ENCODE measurements at places on chromosomes 3 and 15.

DNA sequence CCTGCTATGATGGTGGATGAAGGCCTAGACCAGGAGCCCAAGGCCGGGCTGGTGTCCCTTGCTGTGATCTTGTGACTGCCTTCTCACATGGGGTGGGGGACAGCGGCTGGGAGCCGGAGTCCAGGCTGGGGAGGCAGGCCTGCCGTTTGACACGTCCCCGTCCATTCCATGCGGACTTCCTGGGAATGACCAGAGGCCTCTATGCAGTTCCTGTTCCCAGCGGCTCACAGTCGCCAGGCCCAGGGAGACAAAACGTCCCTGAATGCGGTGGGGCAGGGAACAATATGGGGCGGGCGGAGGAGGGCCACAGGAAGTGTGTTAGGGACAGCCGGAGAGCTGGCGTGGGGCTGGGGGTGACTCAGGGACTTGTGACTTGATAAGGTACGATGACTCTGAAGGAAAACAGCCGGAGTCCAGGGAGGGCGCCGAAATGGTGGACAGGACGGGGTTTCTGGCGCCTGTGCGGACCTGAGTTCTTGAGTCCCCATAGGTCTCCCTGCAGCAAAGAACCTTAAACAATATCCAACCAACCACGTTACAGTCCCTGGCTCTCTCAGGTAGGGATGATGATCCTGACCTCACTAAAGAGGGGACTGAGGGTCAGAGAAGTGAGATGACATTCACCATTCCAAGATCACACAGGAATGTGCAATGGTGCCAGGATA lies 40.5 kb upstream of the SMAD6 start:
- peak overlapping the region; percentile 46 for H3K27ac ChIP-seq
- DNase-seq, result no peak
- H3K4me3 ChIP-seq, result no peak overlapping the region
- H3K27me3 ChIP-seq, result peaks cover 7% of the 10 kb centered on the region
- no peaks in the 10 kb centered on the region for H3K36me3 ChIP-seq

DNA sequence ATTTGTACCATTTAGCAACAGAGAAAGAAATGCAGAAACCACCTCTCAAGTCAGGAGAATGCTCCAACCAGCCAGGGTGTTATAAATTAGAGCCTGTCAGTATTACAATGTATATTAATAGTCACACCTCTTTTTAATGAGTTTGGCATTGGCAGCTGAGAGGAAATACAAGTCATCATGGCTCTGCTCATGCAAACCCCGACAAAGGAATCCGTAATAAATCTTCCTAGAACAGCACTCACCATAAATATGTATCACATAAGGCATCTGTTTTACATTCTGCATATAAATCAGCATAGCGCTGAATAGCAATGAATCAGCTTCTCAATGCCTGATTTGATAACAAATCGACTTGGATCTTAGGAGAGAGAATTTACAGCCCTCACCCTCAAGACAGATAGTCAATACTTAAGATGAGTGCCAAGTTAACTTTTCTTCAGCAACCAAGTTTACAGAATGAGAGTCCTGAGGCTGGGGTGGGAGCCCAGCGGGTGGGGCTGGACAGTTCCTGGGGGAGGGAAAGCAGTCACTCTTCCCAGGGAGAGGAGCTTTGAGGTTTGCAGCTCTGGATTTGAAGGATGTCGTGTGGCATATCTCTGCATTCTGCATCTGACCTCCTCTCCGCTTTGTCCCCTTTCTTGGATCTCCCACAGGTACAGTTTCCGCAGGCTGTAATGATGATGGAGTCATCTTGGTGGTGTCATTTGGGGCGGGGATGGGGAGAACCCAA lies 1034.4 kb upstream of the NR2F2 start:
- DNase-seq, result no peak
- peaks cover 26% of the 10 kb centered on the region for H3K27me3 ChIP-seq
- H3K4me1 ChIP-seq, result no peaks in the 10 kb centered on the region
- H3K27ac ChIP-seq, result no peak overlapping the region
- H3K4me3 ChIP-seq, result no peak overlapping the region
- H3K36me3 ChIP-seq, result no peaks in the 10 kb centered on the region

GRCh38 chr15:25776071-25776746 lies 86.9 kb downstream of the ATP10A start:
- no peak for DNase-seq
- H3K4me3 ChIP-seq, result no peak overlapping the region

GRCh38 chr3:11641683-11642430 lies 1.9 kb downstream of the VGLL4 start:
- peak overlapping the region; percentile 60 for H3K4me3 ChIP-seq
- peak overlapping the region; percentile 94 for H3K27ac ChIP-seq
- peaks cover 24% of the 10 kb centered on the region for H3K4me1 ChIP-seq
- no peak for DNase-seq
- no peaks in the 10 kb centered on the region for H3K36me3 ChIP-seq

DNA sequence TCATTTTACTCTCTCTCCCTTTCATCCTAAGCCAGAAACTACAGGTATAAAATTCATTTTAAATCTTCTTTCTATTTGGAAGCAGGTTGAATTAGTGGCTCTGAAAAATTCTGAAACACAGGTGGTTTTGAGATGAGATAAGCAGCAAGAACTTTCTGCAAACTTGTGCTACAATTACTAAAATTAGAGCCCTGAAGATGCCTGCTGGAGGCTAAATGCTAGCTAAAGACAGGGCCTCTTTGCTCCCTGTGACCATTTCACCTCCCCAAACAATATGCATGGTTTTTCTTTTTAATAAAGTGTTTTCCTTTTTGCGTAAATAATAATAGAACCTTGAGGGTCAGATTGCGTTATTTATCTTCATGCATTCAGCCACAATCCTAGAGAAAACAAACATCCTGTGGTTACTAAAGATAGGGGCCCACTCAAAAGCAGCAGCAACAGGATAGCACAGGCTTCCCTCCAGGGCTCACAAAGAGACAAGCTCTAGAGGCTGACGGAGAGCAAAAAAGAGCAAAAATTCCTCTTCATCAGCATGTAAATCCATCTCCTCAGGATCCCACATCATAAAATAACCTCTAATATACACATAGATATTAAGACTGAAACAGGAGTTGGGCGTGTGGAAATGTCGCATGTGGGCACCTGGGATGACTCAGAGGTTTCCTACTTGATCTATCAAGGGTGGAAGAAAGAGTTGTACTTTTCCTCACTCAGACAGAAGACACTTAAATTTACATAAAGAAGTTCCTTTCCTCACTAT lies 26.5 kb upstream of the CP start:
- no peak for DNase-seq
- no peak overlapping the region for H3K4me3 ChIP-seq
- H3K36me3 ChIP-seq, result no peaks in the 10 kb centered on the region
- no peak overlapping the region for H3K27ac ChIP-seq

- no peak overlapping the region for H3K4me3 ChIP-seq
- H3K27me3 ChIP-seq, result no peaks in the 10 kb centered on the region
- no peak for DNase-seq
- H3K4me1 ChIP-seq, result no peaks in the 10 kb centered on the region
- H3K36me3 ChIP-seq, result no peaks in the 10 kb centered on the region
Observed at GRCh38 chr15:72285927-72286516, 13.7 kb upstream of the PARP6 start.

DNA sequence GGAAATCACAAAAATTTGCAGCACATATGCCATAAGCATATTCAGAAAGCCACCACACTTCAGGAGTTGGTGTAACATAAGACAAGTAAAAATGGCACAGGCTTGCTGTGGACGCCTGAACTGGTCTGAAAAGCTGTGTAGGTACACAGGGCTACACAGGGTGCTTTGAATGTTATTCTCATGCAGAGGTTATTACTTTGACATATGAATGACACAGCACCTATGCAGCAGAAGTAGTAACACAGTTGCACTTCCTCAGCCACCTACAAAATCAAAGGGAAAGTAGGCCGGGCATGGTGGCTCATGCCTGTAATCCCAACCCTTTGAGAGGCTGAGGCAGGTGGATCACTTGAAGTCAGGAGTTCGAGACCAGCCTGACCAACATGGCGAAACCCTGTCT lies 54.5 kb downstream of the OSBPL10 start:
- no peak for DNase-seq
- H3K27ac ChIP-seq, result no peak overlapping the region
- no peaks in the 10 kb centered on the region for H3K27me3 ChIP-seq
- no peaks in the 10 kb centered on the region for H3K4me1 ChIP-seq
- no peaks in the 10 kb centered on the region for H3K36me3 ChIP-seq

GRCh38 chr3:49343163-49343562 lies 3.3 kb upstream of the USP4 start:
- no peak for DNase-seq
- no peaks in the 10 kb centered on the region for H3K36me3 ChIP-seq
- no peak overlapping the region for H3K4me3 ChIP-seq
- H3K4me1 ChIP-seq, result peaks cover 35% of the 10 kb centered on the region
- H3K27ac ChIP-seq, result no peak overlapping the region

GRCh38 chr15:30041868-30042267 lies 40.9 kb upstream of the GOLGA8J start:
- H3K27ac ChIP-seq, result no peak overlapping the region
- H3K4me1 ChIP-seq, result peaks cover 9% of the 10 kb centered on the region
- no peak for DNase-seq
- no peaks in the 10 kb centered on the region for H3K36me3 ChIP-seq

- H3K36me3 ChIP-seq, result no peaks in the 10 kb centered on the region
- no peak for DNase-seq
- H3K27ac ChIP-seq, result no peak overlapping the region
- no peaks in the 10 kb centered on the region for H3K4me1 ChIP-seq
- H3K4me3 ChIP-seq, result no peak overlapping the region
- H3K27me3 ChIP-seq, result no peaks in the 10 kb centered on the region
Observed at GRCh38 chr3:3739330-3740060, 59.7 kb upstream of the LRRN1 start.

DNA sequence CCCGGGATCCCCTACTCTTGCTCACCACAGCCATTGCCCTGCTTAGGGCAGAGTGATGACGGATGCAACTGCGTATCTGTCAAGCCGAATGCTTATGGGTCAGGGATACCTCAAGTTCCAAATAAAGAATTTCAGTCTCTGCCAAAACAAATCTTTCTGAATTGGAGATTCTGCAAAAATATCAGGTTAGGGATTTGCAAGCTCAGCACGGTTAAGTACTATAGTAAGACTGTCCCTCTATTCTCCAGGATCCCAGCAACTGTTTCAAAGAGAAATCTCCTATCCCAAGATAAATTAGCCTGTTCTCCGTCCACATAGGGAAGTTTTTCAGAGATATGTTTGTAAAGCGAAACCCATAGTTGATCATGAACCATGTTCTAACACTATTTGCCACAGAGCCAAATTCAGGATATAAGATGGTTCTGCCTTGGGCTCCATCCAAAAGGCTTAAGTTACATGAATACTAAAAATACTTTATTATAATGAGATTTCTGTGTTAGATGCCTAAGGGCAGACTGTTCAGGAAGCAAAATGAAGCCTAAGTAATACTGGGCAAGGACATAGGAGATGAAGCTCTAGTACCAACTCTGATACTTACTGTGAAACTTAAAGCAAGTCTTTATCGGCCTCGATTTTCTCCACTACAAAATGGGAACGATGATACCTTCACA lies 100.1 kb upstream of the LPP start:
- H3K4me3 ChIP-seq, result no peak overlapping the region
- no peak for DNase-seq
- no peaks in the 10 kb centered on the region for H3K36me3 ChIP-seq
- H3K4me1 ChIP-seq, result peaks cover 39% of the 10 kb centered on the region
- peak overlapping the region; percentile 86 for H3K27ac ChIP-seq

GRCh38 chr3:151960961-151961580 lies 87.6 kb downstream of the SUCNR1 start:
- DNase-seq, result no peak
- no peaks in the 10 kb centered on the region for H3K4me1 ChIP-seq
- no peaks in the 10 kb centered on the region for H3K36me3 ChIP-seq
- no peak overlapping the region for H3K4me3 ChIP-seq
- H3K27ac ChIP-seq, result no peak overlapping the region
- no peaks in the 10 kb centered on the region for H3K27me3 ChIP-seq

GRCh38 chr3:174409086-174409743 lies 449.9 kb upstream of the NAALADL2 start:
- H3K36me3 ChIP-seq, result no peaks in the 10 kb centered on the region
- no peak for DNase-seq
- no peak overlapping the region for H3K4me3 ChIP-seq
- no peaks in the 10 kb centered on the region for H3K4me1 ChIP-seq
- no peaks in the 10 kb centered on the region for H3K27me3 ChIP-seq
- no peak overlapping the region for H3K27ac ChIP-seq

DNA sequence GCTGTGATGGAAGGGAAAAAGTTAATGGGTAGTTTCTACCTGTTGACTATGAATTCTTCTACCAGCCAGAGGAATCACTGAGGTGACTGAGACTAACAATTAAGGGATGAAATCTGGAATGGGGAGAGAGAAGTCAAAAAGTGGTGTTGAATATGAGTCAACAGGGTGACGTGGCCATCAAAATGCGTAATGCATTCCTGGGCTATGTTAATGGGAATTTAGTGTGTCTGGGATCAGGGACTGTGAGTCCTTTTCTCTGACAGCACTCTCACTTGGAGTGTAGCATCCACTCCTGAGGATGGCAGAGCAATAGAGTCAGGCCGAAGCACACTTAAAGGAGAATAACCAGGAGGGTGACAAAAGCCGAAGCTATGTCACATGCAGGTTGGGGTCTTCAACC lies 60.4 kb downstream of the MESD start:
- no peaks in the 10 kb centered on the region for H3K4me1 ChIP-seq
- no peak overlapping the region for H3K4me3 ChIP-seq
- H3K27me3 ChIP-seq, result no peaks in the 10 kb centered on the region

DNA sequence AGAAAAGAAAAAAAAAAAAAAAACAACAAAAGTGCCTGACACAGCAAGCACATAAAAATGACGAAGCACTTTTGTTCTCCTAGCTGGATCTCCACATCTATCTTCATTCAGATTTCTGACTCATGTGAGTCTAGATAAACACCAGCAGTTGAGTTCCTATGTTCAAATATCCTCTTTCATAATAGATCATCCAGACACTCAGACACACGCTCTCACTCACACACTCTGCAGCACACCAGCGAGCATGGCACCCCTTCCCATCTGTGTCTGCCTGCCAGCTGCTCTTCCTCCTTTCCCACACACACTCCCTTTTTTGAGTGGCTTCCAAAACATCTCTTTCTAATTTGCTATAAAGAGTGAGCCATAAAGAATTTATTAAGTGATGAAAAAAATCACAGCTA lies 19.8 kb upstream of the CELF6 start:
- DNase-seq, result no peak
- H3K27me3 ChIP-seq, result no peaks in the 10 kb centered on the region
- no peak overlapping the region for H3K4me3 ChIP-seq
- peak overlapping the region; percentile 62 for H3K27ac ChIP-seq

GRCh38 chr3:195893516-195893915 lies 14.8 kb downstream of the TNK2 start:
- H3K27me3 ChIP-seq, result no peaks in the 10 kb centered on the region
- no peak for DNase-seq
- no peaks in the 10 kb centered on the region for H3K36me3 ChIP-seq
- H3K4me1 ChIP-seq, result peaks cover 44% of the 10 kb centered on the region
- H3K27ac ChIP-seq, result peak overlapping the region; percentile 94
- H3K4me3 ChIP-seq, result no peak overlapping the region

GRCh38 chr3:32872487-32873382 lies 54.9 kb downstream of the TRIM71 start:
- peaks cover 42% of the 10 kb centered on the region for H3K4me1 ChIP-seq
- no peak overlapping the region for H3K4me3 ChIP-seq

GRCh38 chr3:37988931-37989525 lies 1.6 kb upstream of the VILL start:
- no peak for DNase-seq
- H3K27ac ChIP-seq, result no peak overlapping the region
- H3K36me3 ChIP-seq, result no peaks in the 10 kb centered on the region
- H3K4me1 ChIP-seq, result peaks cover 77% of the 10 kb centered on the region

Data from esophagus squamous epithelium (tissue), 5 donors.